ENCODE measurements at places on chromosomes 2 and 18. TPM values are rescaled to one million over a fixed set of nuclear protein-coding genes. Genes with fewer than 3 reads are reported as not detected.

DNA sequence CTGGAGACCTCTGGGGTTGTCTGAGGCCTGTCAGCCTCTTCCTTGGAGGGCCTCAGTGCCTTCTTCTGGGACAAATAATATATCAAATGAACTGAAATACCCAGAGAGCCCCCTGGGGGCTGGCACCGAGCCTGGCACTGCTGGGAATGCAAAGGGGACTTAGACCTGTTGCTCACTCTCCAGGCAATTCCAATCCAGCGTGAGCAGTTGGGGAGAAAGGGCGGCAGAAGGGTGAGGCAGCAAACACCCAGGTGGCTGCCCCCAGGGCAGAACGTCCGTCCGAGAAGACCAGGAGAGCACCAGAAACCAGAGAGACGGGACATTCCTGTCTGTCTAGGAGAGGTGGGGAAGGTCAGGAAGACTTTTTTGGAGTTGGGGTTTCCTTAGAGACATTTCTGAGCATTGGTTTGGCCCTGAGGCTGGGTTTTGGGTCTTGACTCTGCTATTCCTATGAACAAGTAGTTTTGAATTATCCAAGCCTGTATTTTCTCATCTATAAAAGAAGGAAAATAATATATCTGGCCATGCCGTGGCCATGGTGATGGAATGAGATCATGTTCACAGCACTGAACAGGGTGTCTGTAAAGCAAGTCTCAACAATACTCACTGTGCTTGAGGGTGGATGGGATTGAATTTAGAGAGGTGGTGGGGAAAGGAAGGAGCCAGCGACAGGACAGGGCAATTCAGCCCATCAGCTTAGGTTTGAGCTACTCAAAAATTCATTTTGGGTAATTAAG is 44.3 kb upstream of the ZBTB7C start:
- DNase-seq: no peak

DNA sequence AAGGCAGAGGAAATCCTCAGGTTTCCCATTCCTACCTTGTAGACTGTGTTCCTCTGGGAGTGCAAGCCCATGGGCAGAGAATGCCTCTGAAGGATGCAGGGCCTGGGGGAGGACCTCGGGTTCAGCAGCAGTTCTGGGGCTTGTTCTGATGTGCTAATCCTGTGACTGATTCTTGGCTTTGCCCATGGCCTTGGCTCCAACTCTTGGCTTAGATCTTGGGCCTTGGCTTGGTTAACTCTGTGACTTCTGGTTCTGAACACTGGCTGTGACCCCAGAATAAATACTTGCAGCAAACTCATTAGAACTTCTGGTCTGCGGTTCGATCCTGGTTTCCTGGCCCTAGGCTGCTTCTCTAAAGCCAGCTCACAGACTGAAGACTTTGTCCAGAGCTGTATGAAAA is 366.9 kb upstream of the ZEB2 start:
- peak; percentile 73 for DNase-seq

GRCh38 chr2:70790136-70790828 is at the start of gene FIGLA:
Gene FIGLA, minus strand, starts transcription at chr2:70790643. Its CDS starts 5 bp downstream, at chr2:70790638.
- no peak for DNase-seq

DNA sequence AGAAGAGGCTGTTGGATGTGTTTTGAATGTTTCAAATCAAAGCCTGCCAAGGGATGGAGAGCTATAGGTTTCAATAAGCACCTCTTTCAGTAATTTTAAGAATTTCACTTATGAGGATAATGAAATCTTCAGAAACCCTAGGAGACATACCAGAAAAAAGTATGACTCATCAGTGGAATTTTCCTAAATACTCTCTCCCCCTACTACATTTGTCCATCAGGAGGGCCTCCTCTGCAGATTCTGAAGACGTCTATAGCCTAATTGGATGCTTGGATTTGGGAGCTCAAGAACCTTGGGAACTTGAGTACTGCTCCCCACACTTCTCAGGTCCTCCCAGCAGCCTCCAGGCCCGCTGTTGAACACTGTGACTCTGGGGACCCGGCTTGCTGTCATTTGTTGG is 374.3 kb downstream of the SLC4A3 start:
- DNase-seq: no peak

- DNase-seq: no peak
Measured at GRCh38 chr18:10604182-10604581, 78.4 kb downstream of the NAPG start.

DNA sequence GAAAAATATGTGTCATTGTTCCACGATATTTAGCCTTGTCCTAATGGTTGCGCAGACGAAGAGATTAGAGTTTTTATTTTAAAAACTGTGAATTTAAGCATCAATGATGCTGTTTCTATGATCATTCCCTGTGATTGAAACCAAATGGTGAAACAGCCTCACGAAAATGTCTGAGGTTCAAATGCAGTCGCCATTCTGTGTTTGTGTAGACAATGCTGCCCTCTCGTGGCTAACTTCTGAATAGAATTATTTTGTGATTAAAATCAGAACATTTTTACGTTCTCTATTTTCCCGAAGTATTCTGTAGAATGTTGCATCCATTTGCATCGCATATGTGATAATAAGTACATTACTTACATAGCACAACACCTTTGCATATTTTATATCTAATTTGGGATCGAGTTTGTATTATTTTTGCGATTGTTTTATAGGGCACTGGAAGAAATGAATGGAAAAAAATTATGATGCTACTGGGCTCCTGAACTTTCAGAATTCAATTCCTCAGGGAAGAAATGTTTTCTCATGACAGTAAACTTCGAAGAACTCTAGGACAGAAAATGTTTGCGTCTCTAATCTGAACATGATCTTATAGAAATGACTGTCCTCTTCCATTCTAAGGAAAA is 54.8 kb upstream of the CREB1 start:
- DNase-seq: no peak

- no peak for DNase-seq
Measured at GRCh38 chr2:45774688-45775244, 123.3 kb downstream of the PRKCE start.

DNA sequence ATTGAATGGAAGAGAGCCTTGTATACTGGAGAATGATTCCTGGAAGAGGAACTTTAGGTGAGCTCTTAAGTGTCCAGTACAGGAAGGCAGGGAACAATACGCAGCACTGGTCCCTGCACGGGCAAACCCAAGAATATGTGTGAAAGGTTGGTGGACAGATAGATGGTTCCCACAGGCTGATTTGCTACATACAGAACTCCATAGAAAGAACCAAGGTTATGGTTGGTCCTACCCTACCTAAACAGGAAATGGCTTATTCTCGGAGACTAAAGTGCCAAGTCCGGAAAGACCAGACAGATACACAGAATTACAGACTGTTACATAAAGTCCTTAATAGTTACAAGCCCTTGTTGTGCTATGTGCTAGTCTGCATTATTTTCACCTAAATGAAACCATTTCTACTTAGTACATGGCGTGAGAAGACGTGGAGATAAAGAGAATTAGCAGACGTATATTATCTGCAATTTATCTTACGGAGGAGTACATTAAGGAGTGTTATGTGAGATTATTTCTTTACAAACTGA is 1.2 kb downstream of the REV1 start:
- DNase-seq: no peak

- DNase-seq: no peak
Measured at GRCh38 chr2:129710670-129711495, 268.6 kb upstream of the RAB6C start.

GRCh38 chr18:48675352-48675761 is 136.5 kb downstream of the CTIF start:
- DNase-seq: peak; percentile 88

GRCh38 chr2:164523009-164523408 is 98.3 kb downstream of the GRB14 start:
- no peak for DNase-seq

The PSMA8 gene
- total RNA-seq: not detected

The PROKR1 gene
- not detected for total RNA-seq

Measured in right atrium auricular region (tissue), 2 donors.